ENCODE measurements at places on chromosomes 12 and 14.
A peak's percentile ranks its signal among the peaks of the same experiment; 100 is the strongest.

DNA sequence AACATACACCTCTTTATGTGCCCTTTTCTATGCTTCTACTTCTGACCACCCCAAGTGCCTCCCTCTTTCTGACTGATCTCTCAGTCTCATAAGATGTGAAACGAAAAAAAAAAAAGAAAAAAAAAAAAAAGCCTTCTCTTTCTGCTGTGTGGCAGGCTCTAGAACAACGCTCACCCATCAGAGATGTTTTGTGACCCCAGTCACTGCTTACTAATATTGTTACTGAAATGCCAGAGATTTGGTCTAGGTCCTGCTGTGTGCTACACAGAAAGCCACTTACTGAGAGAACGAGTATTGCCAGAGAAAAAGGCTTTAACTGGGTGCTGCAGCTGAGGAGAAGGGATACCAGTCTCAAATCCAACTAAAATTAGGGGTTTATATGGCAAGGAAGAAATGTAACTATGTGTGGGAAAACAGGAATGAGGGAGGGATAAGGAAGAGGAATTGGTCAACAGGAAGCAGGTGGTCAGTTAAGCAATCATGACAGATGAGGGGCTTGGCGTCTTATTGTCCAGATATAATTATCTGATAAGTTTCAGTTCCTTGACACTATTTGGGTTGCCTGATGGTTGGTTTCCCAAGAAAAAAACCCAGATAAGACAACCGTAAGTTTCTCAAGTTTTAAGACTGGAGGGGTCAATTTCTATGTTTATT is 149.0 kb downstream of the NAV3 start:
- no peak for DNase-seq

DNA sequence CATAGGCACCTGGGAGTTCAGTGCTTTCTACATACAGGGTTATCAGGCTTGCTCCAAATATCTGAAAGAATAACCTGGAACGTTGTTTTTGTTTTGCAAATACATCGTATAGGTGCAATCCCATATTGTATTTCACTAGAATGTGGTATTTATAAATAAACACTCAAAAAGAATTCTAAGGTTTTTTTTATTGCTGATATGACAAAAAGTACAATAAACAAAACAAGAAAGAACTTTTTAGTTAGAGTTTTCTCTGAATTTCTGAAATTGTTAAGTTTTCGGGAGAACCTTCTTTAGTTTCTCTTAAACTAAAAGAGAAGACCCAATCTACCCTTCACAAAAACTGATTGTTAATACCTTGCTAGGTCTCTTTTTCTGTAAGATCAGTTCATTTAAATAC is 225.8 kb downstream of the CCDC59 start:
- no peak for DNase-seq

- DNase-seq: no peak
These were observed 9.2 kb downstream of the HIP1R start for GRCh38 chr12:122844366-122844971.

DNA sequence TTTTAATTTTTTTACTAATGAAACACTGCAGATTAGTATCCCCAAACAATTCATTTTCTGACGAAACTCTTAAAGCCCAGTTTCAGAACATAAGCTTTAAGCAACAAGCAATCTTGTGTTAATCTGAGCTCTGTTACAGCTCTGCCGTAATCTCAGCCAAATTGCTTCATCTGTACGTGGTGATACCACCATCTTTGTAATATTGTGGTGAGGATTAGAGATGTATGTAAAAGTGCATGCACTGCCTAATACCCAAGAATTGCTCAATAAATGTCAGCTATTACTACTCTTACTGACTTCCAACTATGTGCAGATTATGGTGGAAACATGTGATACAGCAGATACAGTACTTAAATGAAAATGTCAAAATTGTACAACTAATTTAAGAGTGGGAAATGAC is 1.8 kb downstream of the AKAP5 start:
- DNase-seq: no peak

GRCh38 chr12:46950094-46950493 is 124.3 kb upstream of the SLC38A4 start:
- DNase-seq: no peak

GRCh38 chr14:50225067-50225973 is 6.1 kb downstream of the SOS2 start:
- DNase-seq: no peak

DNA sequence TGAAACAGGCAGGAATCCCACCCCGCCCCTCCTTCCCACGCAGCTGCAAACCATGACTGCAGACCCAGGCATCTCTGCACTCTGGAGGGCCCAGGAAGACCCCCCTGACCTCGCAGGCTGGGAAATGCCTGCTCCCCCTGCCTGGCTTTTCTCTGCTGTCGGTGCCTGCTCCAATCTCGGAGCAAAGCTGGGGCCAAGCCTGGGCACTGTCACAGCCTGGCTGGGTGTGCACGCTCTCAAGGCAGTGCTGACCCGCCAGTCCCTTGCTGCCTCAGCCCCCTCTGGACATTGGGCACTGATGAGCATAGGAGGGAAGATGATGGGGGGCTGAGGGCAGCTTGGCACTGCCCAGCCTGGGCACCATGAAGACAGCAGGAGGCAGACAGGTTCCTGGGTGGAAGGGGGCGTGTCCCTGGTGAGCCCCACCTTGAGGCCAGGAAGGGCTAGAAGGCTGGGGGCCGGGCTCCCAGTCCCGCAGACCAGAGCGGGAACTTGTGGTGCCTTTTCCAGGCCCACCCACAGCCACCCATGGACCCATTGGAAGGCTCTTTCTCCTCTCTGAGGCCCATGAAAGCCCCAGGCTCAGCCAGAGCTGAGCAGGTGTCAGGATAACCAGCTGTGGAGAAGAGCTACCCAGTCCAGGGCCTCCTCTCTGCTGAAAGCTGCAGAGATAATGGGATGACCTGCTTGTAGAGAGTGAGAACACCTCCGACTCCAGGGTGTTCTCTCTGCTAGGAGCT is 10.7 kb upstream of the ZNF605 start:
- DNase-seq: no peak

DNA sequence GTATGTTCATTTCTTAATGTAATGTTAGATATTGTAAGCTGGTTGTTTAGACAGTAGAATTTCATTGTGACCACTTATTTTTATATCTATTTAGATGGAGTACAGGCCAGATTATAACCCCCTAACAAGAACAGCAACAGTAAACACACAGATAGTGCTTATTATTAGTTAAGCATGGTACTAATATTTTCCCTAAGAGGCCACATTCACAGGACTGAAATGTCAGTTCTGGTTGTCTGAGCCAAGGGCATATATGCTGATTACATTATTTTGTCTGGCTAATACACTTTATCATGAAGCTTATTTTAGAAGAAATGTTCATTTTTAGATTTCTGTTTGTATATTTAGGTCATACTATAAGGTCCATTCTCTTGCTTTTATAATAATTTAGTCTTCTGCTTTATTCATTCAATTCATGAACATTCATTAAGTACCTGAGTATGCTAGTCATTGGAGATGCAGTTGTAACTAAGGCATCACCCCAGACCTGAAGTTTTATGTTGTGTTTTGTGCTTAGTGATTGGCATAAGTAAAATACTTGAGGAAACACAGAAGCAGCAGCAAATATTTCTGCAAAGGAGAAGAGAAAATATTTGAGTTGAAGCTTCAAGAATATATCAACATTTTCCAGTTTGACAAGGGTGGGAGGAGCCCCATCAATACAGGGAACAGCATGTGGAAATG is 413.7 kb downstream of the RAD51B start:
- no peak for DNase-seq

GRCh38 chr12:48691826-48692487 is 9.9 kb upstream of the KANSL2 start:
- DNase-seq: no peak

DNA sequence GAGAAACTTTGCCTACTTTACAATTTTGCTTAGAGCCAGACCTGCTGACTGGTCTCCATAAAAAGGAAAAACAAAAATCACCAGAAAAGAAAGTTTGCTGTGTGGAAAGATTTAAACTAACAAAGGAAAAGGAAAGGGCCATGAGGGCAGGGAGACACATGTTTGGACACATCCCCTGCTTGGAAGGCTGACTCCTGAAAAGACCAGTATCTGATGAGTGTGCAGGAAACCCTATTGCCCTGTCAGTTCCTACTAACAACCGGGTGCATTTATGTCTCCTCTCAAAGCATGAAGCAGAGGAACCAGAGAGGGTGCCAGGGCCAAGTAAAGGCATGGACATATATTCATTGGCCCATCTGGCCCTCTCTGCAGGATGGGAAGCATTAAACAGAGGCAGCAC is 7.0 kb upstream of the STAB2 start:
- DNase-seq: no peak

DNA sequence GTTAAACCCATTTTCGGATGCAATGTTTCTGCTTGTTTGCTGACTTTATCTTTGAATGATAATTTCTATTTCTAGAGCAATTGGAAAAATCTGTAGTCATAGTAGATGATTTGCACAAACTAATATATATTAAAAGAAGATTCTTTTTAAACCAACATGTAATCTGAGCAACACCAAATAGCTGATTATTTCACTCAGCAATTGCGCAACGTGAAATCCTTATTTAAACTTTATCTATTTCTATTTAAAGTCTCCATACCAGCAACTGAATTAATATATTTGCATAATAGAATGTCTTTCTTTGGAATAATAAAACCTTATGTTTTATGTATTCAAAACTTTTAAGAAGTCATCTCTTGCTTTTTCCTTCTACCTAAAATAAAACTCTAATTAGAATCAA is 1132.4 kb downstream of the FLRT2 start:
- no peak for DNase-seq

GRCh38 chr14:73236157-73236556 is 1.1 kb upstream of the PAPLN start:
- DNase-seq: no peak

DNA sequence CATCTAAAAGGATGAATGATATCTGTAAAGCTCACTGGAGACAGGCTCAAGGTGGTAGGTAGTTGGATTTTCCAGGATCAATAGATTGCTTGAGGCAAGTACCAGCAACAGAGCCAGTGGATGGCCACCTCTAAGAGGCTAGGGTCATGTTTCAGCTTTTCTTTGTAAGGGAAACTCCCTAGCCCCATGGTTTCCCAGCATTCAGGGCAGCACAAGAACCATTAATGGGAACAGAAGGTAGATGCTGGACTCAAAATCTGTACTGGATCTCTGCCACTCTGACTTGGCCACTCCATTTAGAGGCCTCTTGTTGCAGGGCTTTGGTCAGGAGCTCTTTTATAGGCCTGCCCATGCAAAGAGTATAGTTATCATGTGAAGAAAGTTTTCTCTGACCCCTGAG is 76.1 kb upstream of the DYRK2 start:
- DNase-seq: no peak

GRCh38 chr12:10101042-10101579 is 2.3 kb upstream of the CLEC1A start:
- DNase-seq: no peak

GRCh38 chr12:101470939-101471338 is 4.2 kb upstream of the SPIC start:
- no peak for DNase-seq

GRCh38 chr12:120721866-120722265 is 3.8 kb upstream of the ACADS start:
- no peak for DNase-seq

GRCh38 chr12:68980476-68981212 is 47.7 kb upstream of the CPM start:
- DNase-seq: no peak

GRCh38 chr12:108735855-108736254 is 4.5 kb upstream of the CORO1C start:
- no peak for DNase-seq

- peak; percentile 23 for DNase-seq
These were observed 5.3 kb upstream of the ACACB start for GRCh38 chr12:109110988-109111495.

DNA sequence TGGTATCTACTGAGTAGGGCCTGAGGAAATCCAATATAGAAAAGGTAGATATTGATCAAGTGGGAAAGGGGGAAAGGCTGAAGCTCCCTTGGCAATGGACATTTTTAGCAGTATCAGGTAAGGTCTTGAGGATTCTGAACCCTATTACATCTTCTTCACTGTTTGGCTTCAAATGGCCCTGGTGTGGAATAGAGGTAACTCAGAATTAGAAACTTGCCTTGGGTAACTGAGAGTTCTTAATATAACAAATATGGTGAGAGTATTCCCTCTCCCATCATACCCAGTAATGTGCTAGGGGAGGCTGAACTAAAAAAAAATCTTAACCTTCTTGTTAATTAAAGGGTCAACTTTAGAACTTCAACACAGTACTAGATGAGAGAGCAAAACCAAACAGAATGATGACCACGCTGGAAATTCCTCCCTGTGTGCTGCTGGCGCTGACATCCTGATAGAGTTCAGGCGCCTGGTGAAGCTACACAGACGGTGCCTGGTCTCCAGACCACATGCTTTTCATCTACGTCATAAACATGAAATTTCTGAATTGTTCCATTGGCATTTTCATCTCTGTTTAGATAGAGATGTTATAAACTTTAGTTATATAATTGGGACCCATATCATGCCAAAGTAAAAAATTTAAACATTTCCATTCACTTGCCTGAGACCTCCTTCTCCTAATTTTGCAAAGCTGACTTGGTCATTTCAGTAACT is 128.3 kb downstream of the AKAP6 start:
- DNase-seq: no peak

DNA sequence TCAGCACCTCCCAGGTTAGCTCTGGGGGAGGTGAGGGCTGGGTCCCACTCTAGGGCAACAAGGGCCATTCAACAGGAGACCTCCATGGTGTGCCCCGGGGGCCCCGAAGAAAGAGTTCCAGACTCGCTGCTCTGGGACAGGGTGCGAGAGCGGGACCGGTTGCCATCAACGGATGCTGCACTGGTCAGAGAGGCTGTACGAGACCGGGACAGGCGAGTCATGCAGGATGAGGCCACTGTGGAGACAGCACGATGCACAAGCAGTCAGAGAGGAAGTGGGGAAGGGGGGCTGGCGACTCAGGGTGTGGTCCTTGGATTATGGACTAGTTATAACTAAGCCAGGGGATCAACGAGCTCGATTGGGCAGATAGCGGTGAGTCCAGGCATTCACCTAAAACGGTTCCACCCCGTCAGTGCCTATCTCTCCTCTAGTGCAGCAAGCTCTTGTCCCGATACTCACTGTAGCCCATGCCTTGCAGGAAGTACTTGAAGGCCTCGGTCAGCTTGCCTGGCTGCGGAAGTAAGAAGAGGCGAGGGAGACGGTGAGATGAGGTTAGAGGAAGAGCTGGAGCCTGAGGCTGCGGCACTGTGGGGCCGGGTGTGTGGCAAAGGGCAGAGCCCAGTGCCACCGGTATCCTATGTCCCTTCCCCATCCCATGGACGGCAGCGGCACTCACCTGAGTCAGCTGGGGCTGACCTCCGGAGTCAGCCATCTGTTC is 7.2 kb downstream of the NDRG2 start:
- DNase-seq: no peak

Data from HEK293T (cell line).